ENCODE measurements at places on chromosomes 5 and 9. TPM values are rescaled to one million over a fixed set of nuclear protein-coding genes. Genes with fewer than 3 reads are reported as not detected.

DNA sequence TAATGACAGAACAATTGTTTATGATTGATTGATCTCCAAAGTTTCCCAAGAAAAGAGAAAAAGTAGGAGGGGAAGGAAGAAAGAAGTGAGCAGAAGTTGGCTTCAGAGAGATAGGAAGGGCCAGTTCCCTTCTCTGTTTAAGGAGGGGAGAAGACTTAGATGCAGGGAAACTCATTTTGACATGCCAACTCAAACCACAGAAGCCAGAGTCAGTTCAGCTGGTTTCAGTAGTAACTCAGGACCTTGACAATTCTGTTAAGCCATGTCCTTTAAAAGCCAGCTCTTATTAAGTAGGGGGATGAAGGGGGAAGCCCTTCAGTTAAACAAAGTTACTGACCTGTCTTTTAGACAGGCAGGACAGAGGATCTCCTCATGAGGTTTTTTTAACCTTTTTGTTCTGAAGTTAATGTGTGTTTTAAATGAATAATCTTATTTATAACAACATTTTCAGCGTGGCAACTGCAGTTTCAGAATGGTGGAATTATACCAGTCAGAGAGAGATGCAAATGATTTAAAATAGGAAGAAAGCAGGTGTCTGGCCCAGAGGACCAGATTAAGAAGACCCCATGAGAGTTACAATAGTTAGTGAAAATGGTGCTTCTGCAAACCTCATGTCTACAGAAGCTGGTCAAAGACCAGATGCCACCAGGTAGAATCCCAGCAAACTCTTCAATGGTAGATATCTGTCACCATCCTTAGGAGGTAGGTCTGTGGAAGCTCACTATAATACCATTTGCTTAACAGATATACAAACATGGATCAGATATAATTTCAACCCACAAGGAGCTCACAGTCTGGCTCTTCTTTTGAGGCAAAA, 29.3 kb upstream of the ABL1 start:
- no peak overlapping the region for H3K4me3 ChIP-seq
- no peaks in the 10 kb centered on the region for H3K27me3 ChIP-seq
- peaks cover 12% of the 10 kb centered on the region for H3K4me1 ChIP-seq
- peaks cover 8% of the 10 kb centered on the region for H3K36me3 ChIP-seq
- no peak for DNase-seq

DNA sequence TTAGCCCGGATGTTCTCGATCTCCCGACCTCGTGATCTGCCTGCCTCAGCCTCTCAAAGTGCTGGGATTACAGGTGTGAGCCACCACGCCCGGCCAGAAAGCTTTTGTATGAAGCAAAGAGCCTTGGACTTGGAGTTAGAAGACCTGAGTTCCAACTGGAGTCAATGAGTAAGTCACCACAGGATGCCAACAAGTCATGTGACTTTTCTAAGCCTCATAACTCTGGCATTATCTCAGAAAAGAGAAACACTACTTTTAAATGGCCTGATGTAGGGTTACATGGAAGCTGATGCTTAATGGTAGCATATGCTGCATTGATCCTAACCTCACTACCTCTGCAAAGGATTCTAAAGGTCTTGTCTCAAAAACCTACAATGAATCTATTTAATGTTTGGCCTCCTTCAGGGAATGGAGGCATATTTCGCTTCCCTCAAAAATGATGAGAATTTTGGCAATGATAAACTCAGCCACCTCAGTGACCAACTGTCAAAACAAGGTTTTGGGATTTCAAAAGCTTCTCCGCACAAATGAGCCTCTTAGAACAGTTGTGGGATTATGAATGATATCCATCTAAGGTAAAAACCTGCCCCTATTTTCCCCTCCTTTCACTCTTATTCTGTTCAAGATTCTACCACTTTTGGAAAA, 236.8 kb downstream of the ACTL7B start:
- peaks cover 47% of the 10 kb centered on the region for H3K27me3 ChIP-seq
- no peak overlapping the region for H3K4me3 ChIP-seq
- DNase-seq: no peak
- H3K4me1 ChIP-seq: no peaks in the 10 kb centered on the region
- H3K27ac ChIP-seq: no peak overlapping the region

DNA sequence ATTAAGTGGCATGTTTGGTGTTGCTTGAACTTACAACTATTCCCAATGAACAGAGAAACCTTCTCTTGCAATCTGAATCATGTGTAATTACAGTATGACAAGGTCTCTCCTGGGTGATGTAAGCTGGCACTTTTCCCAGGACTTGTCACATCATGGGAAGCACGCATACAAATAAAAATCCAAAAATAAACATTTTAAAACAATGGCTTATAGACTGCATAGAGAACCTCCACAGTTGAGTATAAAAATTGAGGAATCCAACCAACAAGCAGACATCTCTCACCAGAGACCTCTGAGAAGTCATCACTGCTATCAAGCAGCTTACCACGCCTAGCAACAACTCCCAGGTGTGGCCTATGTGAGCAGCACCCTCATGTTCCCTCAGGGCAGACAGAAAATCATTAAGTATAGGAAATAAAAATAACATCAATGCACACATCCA, 3.9 kb downstream of the MLLT3 start:
- peaks cover under 1% of the 10 kb centered on the region for H3K27me3 ChIP-seq
- no peak overlapping the region for H3K27ac ChIP-seq
- no peak for DNase-seq
- H3K36me3 ChIP-seq: no peaks in the 10 kb centered on the region

GRCh38 chr5:148875205-148875875, 48.9 kb downstream of the ADRB2 start:
- H3K4me3 ChIP-seq: no peak overlapping the region
- H3K27ac ChIP-seq: no peak overlapping the region
- no peaks in the 10 kb centered on the region for H3K36me3 ChIP-seq
- peaks cover 12% of the 10 kb centered on the region for H3K4me1 ChIP-seq
- H3K27me3 ChIP-seq: peaks cover 4% of the 10 kb centered on the region

DNA sequence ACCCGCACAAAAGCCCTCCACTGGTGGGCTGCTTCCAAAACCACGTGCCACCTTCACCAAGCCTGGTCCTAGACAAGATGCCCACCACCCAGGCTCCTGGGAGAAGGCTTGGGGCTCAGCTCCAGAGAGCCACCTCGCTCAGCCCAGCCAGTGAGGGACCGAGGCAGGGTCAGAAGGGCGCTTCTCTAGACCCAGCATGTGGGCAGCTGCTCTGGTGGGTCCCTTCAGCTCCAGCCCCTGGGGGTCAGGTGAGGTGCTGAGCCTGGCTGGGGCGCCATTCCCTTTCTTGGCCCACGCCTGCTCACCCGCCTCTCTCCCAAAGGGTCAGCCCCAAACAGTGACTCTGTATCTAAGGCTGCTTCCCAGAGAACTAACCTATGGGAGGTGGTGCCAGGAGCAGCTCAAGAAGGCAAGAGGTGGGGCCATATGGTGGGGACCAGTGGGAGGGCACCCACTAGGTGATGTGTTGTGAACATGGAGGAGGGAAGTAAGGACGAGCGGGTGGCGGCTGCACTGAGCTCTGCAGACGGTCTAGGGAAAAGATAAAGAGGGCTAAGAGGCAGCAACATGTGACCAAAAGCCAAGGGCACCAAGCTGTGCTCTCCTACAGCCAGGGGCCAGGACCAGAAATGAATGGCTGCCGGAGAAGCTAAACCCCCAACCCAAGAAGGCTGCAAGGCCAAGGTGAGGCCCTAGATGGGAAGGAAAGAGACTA, 79.3 kb downstream of the CAMSAP1 start:
- peaks cover 3% of the 10 kb centered on the region for H3K4me1 ChIP-seq
- H3K27me3 ChIP-seq: no peaks in the 10 kb centered on the region
- H3K36me3 ChIP-seq: peaks cover 43% of the 10 kb centered on the region
- DNase-seq: no peak

TSSK1B gene
- 0.78 TPM for total RNA-seq

ISL1 gene
- total RNA-seq: 12.0 TPM

LIFR gene
- 62.4 TPM for total RNA-seq

DMRT2 gene
- total RNA-seq: 0.45 TPM
